ENCODE measurements at places on chromosomes 4 and X.
A peak's percentile ranks its signal among the peaks of the same experiment; 100 is the strongest.

- DNase-seq: no peak
Observed at GRCh38 chr4:103002551-103002950, 17.0 kb downstream of the SLC9B1 start.

DNA sequence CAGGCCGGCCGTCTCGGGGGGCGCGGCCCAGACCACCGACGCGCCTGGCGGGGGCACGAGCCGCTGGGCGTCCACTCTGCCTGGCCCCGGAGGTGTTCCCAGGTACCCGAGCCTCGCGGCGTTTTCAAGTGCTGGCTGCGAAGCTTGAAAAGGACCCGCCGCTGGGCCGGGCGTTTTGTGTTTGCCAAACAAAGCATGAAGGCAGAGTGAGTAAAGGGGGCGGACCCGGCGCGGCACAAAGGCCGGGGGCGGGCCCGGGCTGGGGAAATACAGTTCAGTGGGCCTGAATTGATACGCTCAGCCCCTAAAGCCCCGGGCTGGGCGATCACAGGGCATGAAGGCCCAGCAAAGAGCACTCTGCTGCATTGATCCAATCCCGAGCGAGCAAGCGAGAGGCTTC lies 65.4 kb downstream of the SOX3 start:
- DNase-seq: peak; percentile 68

GRCh38 chr4:16438986-16439385 lies 212.7 kb upstream of the TAPT1 start:
- no peak for DNase-seq

DNA sequence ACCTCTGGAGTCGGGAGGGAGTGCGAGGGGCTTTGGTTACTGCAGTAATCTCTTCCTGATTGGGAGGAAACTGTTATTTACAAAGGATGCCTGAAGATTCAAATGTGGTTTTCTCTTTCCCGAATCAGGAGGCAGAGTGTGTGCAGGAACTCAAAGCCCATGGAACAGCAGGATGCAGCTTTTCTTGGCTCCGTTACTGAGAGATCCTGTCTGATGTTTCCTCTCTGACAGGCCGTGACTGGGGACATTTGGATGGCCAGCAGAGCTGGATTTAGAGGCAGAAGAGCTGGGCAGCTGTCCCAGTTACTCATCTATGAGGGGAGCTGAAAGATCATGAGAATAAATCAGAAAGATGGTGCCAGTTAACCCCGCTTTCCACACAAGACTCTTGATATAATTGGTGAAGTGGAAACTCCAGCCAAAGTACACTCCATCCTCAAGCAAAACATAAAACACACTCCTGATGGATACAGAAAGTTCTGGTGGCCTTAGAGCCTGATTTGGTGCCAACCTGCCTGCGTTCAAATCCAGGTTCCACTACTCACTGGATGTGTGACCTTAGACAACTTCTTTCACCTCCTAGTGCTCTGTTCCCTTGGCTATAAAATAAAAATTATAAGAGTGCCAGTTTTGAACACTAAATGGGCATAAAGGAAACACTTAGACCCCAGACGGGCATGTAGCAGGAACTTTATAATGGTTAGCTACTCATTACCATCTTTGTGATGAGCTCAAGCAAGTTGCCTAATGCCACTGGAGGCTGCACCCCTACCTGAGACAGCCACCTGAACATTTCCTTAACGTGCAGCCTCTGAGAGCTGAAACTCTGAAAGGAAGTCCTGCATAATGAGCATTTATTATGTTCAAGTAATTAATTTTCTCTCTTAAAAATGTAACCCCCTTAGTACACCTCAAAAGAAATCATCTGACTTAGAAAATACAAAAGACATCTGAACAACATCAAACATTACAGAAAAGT lies 349.0 kb upstream of the GATB start:
- DNase-seq: no peak

GRCh38 chrX:83469551-83469950 lies 38.5 kb upstream of the POU3F4 start:
- DNase-seq: no peak

DNA sequence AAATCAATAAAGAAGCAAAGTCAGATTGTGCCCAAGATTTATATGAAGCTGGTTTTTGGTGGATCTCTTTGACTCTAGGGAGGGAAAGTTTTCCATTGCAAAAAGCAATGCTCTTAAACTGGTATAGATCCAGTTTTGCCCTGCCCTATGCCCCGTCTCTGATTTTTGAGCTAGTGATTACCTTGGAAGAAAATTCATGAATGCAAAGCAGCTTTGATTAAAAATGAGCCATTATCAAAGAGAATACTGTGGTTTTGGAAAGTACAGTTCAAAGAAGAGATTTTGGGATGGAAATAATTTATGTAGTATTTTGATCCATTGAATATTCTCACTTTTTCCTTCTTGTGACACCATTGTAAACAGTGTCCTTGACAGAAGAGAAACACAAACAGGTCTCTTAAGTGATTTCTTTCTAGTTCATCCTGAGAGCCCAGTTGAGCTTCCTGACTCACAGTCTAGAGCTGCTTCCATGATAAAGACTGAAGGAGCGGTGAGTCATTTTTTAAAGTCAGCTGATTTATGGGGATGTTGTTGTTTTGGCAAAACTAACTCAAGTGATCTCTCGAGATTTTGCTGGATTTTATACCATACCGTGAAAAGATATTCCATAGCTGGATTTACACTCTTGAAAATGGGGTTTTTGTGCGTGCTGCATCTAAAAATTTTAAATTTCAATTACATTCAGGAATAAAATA lies 76.7 kb downstream of the AFF1 start:
- no peak for DNase-seq

DNA sequence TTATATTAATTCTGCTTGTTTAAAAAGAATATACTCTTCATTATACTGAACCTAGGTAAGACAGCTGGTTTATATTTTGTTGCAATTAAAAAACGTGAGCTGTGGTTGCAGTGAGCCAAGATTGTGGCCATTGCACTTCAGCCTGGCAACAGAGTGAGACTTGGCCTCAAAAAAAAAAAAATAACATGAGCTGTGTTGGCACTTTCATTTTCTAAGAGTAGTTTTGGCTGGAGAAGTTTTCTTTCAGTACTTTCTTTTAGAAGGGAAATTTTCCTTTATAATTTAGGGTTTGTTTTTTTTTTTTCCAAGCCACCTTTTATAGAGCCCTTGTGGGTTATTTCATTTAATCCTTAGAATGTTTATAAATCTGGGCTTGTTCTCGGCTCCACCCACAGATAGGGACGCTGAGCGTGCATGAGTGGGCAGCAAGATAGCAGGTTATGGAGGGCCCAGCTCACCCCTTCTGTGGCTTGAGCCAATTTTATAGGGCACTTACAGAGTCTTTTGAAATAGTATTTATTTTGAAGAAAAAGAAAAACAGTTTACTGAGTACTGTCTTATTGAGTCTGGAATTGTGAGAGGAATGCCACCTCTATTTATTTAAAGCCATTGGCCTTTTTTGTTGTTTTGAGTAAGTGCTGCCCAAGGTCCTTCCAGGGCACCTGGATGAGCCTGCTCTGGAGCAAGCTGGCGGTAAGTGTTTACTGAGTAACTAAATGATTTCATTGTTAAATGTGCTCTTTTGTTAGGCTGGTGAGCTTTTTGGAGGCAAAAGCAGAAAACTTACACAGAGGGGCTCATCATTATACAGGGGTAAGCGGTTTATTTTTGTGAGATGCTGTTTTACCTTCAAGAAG lies 60.9 kb downstream of the HTT start:
- no peak for DNase-seq

All from upper lobe of right lung (tissue), 1 donor.